Dermis lymphatic vessel endothelial cell (primary cell): ENCODE measurements at places on chromosomes 12 and 14. TPM values are rescaled to one million over a fixed set of nuclear protein-coding genes. Genes with fewer than 3 reads are reported as not detected.

Gene KRT6C
- total RNA-seq = under 0.01 TPM in 1 of 2 replicates, not detected in the other

Gene CLEC9A
- total RNA-seq = not detected in 2 replicates

Gene KLRF1
- total RNA-seq = 0.09 TPM in 1 of 2 replicates, not detected in the other

Gene ZNF385A
- total RNA-seq = 0.98 and 1.8 TPM in 2 replicates

Gene CELA1
- not detected in 2 replicates for total RNA-seq
